ENCODE measurements at places on chromosomes 1 and 21. TPM values are rescaled to one million over a fixed set of nuclear protein-coding genes. Genes with fewer than 3 reads are reported as not detected.

GRCh38 chr1:1441002-1441888 lies 5.8 kb downstream of the VWA1 start:
- no peak for DNase-seq

- no peak for DNase-seq
These were observed 43.3 kb downstream of the GPR3 start for GRCh38 chr1:27435566-27436203.

GRCh38 chr1:51642739-51643142 lies 25.8 kb downstream of the OSBPL9 start:
- no peak for DNase-seq

DNA sequence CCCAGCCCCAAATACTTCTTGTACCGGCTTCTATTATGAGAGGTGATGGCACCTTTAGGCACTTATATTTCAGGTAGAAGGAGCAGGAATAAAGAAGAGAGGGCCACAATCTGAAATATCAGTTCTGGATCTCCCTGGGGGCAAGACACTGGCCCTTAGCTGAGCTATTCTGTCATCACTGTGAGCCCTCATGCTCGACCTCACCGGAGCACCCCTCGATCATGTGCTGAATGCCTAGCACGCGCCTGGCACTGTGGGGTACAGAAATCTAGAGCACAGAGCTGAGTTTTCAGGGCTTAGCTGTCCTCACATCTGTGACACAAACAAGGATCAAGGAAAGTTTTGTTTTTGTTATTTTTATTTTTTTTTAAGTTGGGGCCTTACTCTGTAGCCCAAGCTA lies 7.6 kb upstream of the MX1 start:
- no peak for DNase-seq

Gene PTGER3
- 0.09 TPM for total RNA-seq

Gene RORC
- not detected for total RNA-seq

Gene FALEC
- total RNA-seq: not detected

Gene FASLG
- total RNA-seq: not detected
